Cerebellar nuclear complex (tissue), 1 donor: ENCODE measurements at places on chromosomes 6 and 20.

DNA sequence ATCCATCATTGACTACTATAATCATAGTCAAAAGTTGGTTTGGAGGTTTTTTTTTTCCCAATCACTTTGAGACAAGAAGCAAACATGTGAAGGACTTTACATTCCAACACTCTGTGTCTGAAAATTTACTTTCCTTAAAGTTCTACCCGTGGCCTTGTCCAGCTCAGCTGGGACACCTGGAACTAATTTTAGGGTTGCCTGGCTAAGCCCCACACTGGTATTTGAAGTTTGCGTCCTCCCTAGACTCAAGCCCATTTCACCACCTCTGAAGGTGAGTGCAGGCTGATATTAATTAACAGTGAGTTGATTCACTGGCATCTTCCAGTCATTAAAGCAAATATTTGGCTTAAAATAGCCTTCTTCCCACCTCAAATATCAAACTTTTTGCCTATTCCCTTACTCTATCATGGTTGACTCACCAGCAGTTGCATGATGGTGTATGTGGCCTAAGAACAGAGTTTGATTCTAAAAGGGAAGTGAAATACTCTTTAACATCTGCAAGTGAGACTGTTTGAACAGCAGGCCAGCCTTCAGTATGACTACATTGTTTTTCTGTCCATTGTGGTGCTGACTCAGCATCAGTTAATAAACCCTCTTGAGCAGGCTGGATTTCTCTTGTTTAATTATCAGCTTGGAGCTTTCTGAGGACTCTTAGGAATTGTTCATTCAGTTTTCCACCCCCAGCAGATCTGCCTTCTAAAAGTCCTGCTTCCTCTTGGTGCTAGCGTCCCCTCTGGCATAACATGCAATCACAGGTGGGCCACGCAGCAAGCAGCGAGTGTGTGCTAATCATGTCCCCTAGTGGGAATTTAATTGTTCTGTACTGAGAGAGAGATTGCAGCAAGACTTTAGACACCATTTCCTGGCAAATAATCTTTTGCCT, 1.8 kb upstream of the PRDM1 start:
- no peak for DNase-seq

GRCh38 chr6:25641377-25641776, 10.6 kb upstream of the SCGN start:
- DNase-seq: no peak

DNA sequence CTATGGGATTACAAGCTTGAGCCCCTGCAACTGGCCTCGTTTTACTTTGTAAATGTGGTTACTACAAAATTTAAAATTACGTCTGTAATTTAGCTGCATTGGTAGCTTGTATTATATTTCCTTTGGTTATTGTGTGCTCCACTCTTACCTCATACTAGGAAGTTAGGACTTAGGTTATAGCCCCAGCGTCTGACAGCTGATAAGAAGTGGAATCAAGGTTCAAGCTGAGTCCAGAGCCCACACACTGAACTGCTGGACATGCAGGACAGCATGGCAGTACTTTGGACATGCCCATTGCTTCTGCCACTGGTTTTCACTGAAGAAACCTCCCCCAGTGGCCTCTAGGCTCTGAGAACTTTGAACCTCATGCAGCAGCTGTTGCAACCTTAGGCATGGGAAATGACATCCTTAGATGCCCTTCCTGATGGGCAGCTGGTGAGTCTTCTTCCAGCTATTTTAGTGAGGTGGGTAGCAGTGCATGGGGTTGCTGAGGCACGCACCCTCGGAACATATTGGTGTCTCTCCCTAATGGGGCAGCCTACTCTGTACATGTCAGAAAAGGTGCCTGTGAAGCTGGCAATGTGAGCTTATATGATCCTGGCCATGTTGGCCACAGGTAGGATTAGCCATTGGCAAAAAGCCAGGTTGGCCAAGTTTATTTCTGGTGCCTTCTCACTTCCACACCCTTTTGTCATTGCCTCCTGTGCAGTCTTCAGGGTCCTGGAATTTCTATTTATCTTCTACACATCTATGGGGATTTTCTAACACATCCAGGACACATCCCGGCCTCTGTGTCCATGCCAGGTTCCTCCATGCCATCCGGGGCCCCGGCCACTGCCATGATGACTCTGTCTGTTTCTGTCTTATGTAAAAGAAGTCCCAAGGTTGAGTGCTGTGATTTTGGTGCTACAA, 85.3 kb downstream of the CDS2 start:
- no peak for DNase-seq

DNA sequence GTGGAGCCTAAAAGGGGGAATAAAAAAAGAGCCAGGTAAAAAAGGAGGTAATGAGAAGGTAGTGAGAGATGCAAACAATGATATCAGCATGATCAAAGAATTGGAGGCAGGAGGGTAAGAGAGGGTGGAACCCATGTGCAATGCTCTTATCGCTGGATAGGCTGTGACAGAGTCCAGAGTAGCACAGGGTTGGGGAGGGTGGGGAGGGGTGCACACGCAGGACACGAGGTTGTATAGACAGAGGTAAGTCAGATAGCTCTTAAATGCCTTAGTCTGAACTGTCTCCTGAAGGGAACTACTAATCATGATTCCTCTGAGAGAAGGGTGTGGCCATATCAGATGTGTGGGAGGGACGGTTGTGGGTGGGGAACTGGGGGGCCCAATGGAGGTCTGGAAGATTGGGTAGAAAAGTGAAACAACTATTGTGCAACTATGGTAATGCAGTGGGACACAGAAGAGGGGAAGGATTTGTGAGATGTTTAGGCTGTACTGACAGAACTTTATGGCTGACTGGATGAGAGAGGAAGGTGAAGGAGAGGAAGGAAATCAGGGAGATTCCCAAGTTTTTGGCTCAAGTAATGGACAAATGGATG, 354.8 kb downstream of the BTBD9 start:
- DNase-seq: no peak

DNA sequence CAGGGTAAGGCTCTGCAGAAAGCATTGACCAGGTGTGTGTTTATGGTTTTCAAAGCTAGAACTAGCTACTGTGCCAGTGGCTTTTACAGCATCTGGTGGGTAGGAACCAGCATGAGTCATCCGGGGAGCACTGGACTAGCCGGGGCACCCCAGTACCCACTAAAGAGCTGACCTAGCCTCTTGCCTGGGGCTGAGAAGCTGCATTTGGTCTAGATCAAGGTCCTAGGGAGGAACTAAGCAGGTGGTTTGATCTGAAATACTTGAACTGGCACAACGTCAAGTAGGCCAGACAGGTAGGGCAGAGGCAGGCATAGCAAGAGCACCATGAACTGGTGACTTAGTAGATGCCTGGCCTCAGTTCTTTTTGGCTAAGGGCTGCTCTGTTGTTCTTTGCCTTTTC, 109.8 kb upstream of the PTPRK start:
- DNase-seq: no peak

DNA sequence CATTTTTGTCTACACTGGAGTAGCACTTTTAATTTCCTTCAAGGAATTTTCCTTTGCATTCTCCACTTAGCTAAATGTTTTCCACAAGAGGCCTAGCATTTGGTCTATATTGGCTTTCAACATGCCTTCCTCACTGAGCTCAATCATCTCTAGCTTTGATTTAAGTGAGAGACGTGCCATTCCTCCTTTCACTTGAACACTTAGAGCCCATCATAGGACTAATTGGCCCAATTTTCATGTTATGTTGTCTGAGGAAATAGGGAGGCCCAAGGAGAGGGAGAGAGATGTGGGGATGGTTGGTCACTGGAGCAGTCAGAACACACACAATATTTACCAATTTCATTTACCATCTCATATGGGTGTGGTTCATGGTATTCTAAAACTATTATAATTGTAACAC, 645.0 kb downstream of the PRKN start:
- no peak for DNase-seq

GRCh38 chr6:43798688-43799444, 28.9 kb downstream of the VEGFA start:
- DNase-seq: no peak
